ENCODE measurements at places on chromosomes 3 and 15.

GRCh38 chr15:25793354-25794050 lies 69.6 kb downstream of the ATP10A start:
- no peak for DNase-seq

DNA sequence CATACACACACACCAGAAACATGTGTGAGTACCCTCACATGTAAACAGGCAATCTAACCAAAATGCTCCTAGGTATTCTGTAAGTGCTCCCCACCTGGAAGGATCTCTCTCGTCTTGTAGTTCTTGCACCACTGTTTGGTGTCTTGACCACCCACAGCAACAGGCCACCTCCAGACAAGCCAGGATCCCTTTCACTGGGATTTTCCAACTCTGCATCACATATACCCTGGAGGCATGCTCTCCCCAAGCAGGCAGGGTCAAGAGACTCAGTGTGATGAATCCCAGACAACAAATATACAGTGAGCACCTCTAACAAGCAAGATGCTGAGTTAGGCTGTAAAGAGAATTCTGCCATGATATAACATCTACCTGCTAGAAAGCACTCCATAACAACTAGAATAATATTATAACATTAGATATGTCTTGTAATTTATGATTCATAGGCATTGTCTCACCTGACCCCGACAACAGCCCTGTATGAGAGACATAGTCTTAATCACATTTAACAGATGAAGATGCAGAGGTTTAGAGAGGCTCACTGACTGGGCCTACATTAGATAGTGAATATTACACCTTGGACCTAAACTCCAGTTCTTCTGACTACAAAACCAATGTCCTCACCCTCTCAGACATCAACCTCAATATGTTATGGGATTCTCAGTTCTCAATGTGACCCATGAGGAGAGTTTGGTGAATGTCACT lies 76.5 kb upstream of the BCL6 start:
- DNase-seq, result no peak

DNA sequence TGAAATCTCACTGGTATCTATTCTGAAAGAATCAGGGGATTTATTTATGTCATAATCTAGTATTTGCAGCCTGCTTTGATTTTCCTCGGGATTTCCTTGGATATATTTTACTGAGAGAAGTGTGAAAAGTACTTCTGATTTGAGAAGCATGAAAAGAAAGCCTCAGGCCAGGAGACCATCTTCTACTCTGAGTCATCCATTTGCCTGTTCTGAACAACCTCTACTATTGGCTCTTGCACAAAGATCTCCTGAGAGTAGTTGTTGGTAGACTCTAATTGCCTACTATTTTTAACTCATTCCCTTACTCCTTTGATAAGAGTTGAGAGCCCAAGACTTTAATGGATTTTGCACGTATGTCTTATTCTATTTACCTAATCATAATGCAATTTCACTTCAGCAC lies 318.9 kb downstream of the BCHE start:
- no peak for DNase-seq

- DNase-seq, result no peak
Observed at GRCh38 chr3:150371741-150372254, 36.3 kb upstream of the TSC22D2 start.

DNA sequence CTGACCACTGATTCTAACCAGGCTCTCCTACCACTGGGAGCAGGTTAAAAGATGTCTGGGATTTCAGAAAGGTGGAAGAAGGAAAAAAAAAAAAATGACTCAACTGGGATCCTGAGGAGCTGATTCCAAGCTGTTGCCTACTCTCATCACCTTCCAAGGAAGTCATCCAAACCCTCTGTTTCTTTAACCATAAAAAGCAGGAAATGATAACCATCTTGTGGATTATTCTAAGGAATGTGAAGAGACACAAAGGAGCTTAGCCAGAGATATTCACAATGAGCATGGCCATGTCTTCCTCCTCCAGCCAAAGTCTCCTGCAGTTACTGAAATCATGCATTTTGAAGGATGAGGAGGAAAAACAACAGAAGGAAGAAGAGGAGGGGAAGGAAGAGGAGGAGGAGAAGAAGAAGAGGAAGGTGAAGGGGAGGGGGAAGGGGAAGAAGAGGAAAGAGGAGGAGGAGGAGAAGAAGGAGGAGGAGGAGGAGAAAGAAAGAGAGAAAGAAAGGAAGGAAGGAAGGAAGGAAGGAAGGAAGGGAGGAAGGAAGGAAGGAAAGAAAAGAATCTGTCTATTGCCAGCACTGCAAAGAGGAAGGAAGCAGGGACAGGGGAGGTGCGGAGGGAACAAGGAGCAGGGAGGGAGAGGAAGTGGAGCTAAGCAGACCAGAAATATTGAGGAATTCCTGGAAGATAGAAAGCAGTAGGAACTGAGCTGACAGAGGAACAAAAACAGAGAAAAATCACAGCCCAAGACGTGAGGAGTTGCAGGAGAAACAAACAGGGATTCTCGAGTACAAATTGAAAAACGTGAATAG lies 229.2 kb downstream of the UACA start:
- no peak for DNase-seq

DNA sequence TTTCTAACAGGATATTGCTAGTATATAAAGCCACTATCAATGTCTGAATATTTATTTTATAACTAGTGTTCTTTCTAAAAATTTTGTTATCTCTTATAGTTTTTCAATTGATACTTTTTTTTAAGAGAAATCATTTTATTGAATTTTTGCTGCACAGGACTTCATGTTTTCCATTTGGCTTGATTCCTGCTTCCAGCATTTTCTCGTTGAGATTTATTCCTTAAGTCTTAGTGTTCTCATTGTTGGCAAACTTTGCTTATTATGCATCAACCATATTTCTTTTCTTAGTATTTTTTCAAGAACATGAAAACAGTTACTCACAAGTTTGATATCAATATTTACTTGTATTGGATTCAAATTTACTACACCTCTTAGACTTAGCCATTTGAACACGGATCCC lies 113.4 kb downstream of the UNC13C start:
- DNase-seq, result no peak

All from activated CD4-positive, alpha-beta T cell treated with anti-CD3 and anti-CD28 coated beads, Interleukin-2, amount 50 U/mL, for 4 hours (primary cell).